Pancreas (tissue), 10 donors: ENCODE measurements at places on chromosomes 2 and 18. TPM values are rescaled to one million over a fixed set of nuclear protein-coding genes. Genes with fewer than 3 reads are reported as not detected.

Gene GAL3ST2
- polyA plus RNA-seq, result not detected

DNA sequence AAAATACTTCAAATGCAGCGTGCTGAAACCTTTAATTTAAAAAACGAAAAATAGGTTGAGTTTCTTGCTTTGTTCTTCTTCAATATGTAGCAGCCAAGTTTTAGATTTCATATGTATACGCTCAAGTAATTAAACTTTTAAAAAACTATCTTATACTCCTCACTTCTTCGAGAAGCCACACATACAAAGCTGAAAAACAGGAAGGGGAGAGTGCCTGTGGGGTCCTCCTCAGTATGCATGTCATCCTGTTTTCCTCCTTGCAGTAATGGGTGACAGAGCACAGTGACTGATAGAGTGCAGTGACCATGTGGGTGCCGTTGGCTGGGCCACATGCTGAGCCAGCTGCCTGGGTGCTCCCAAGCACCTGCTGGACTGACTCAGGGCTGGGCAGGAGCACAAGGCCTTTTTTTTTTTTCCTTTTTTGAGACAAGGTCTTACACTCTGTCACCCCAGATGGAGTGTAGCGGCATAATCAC, 33.3 kb downstream of the UXS1 start:
- no peaks in the 10 kb centered on the region for H3K4me1 ChIP-seq
- DNase-seq, result no peak
- no peaks in the 10 kb centered on the region for H3K36me3 ChIP-seq
- H3K27ac ChIP-seq, result peak overlapping the region; percentile 72
- H3K27me3 ChIP-seq, result no peaks in the 10 kb centered on the region
- no peak overlapping the region for H3K4me3 ChIP-seq

Gene SERPINB3
- not detected for polyA plus RNA-seq

DNA sequence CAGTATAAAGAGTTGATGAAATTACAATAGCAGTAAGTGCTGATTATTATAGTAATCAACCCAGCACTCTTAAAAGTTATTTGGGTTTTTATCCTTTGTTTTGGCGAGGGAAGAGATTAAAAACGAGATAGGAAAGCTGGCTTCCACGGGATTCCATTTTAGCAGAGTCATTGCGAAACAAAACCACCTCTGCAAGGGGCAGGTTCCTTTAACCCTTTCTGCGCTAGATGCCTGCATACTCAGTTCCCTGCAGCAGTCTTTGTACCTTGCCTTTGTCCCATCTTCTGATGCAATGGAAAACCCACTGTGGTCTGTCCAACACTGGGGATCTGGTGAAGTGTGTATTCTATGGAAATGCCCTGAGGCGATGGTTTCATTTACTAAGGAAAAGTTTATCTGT, 2.7 kb downstream of the YPEL5 start:
- H3K27me3 ChIP-seq, result no peaks in the 10 kb centered on the region
- H3K4me3 ChIP-seq, result no peak overlapping the region
- no peaks in the 10 kb centered on the region for H3K36me3 ChIP-seq
